NCI-H2081 (cell line): ENCODE measurements at places on chromosomes 16 and 17.
A peak's percentile ranks its signal among the peaks of the same experiment; 100 is the strongest.

GRCh38 chr17:72588961-72589360, 468.1 kb downstream of the SOX9 start:
- DNase-seq, result peak; percentile 82

DNA sequence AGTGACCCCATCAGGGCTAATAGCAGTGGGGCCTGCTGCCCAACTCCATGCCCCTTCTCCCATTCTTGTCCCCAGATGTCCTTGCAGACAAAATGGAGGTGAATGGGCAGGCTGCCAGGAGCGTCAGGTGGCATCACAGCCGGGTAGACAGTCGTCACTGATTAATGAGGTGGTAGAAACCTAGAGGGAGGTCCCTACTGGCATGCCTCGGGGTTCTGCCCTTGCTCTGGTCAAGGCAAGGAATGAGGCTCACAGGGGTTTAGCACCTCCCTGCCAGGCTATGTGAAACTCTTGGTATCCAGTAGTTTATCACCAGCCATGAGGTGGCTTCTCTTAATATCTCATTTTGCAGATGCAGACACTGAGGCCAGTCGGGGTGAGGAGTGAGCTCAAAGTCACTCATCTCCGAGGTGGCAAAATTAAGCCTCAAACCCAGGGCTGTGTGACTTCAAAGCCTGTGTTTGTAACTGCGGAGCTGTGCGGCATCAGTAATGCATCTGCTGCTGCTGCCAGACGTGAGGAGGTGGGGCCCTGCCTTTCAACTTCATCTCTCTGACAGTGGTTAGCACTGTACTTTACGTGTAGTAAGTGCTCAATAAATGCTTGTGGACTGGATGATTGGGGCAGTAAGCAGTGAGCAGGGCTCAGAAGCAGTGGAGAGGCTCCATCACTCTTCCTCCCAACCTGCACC, 21.3 kb downstream of the RAI1 start:
- DNase-seq, result peak; percentile 35

- peak; percentile 1 for DNase-seq
Measured at GRCh38 chr16:69195369-69196029, 8.5 kb downstream of the SNTB2 start.

- peak; percentile 79 for DNase-seq
Measured at GRCh38 chr17:76032073-76032779, 5.1 kb upstream of the EVPL start.

- no peak for DNase-seq
Measured at GRCh38 chr17:34920676-34921075, 40.6 kb downstream of the CCT6B start.

DNA sequence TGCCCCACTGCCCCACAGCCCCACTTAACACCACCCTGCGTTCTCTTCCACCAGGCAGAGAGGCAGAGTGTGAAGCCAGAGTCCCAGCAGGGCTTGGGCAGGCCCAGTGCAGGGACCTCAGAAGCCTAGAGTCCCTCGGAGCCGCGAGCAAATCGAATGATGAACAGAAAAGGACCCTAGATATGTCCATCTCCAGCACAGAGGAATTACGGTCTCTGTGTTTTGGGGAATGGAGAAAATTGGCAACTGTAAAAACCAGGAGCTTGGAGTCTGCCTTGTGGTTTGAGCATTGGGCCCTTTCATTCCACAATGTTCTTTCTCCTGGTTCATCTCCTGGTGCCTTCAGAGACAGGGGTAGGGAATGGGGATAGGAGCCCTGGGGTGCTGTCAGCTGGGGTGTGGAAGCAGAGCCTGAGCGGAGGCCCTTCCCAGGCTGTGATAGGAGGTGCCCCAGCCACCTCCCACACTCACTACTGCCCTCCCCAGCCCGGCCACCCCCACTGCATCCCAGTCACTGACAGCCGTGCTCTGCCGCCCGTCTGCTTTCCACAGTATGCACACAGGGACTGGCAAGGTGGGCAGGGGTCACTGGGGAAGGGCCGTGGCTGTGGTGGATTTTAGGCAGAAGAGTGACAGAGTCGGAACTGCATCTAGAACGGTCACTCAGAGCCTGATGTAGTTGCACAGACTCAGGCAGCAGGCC, 26.7 kb downstream of the TBX4 start:
- no peak for DNase-seq

DNA sequence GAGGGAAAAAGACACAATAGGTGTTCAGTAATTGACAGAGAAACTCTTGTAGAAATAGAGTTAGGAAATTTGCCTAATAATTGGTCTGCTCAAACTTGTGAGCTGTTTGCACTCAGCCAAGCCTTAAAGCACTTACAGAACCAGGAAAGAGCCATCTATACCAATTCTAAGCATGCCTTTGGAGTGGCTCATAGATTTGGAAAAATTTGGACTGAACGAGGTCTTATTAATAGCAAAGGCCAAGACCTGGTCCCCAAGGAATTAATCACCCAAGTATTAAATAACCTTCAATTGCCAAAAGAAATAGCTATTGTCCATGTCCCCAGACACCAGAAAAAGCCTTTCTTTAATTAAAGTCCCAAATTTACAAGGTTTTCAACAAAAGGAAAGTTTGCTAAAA, 90.3 kb downstream of the EMP2 start:
- DNase-seq, result no peak

- peak; percentile 38 for DNase-seq
Measured at GRCh38 chr17:57914273-57915142, 40.7 kb downstream of the CUEDC1 start.

GRCh38 chr17:63946440-63947363, 14.6 kb upstream of the CD79B start:
- DNase-seq, result peak; percentile 38

- no peak for DNase-seq
Measured at GRCh38 chr17:78107457-78107856, 21.1 kb downstream of the TMC6 start.

- DNase-seq, result no peak
Measured at GRCh38 chr16:2257726-2258125, 6.3 kb upstream of the ECI1 start.

DNA sequence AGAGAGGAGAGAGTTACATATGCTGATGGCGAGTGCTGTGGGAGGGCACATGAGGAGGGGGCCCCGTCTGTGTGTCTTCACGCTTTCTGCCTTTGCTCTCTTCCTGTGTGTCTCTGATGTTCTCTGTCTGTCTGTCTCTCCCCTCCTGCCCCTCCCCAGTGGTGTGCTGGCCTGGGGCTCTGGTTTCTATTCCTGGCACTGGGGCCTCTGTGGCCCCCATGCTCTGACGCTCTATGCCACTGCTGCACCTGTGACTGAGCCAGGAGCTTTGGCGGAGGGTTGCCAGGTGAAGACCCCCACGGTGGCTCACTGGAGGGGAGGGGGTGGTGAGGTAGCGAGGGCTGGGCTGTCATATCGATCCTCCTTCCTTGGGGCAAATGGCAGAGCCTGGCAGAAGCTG, 24.6 kb upstream of the BRD7 start:
- DNase-seq, result no peak

GRCh38 chr17:27554152-27554551, 76.8 kb upstream of the LGALS9 start:
- DNase-seq, result no peak

DNA sequence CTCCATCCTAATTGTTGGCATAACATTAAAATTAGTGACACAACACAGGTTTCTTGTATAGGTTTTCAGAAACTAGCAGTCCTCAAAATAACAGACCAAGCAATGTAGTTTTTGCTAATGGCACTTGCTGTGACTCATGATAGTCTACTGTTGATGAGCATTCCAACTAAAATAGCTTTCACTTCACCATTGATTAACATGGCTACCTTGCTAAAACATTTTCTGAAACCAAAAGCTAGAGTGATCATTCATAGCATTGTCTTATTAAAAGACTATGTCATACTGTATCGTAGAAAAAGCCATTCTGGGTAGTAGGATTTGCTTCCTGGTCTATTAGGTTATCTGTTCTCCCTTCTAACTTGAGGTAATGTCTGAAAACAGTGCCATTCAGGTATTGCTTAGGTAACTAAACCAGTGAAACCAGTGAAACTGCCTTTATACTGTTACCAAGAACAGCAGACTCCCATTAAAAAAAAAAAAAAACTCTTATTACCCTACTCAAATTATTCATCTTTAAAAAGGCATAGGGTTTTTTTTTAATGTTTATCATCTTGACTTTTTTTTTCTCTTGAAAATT, 2.5 kb upstream of the CLTC start:
- DNase-seq, result no peak
